ENCODE measurements at places on chromosomes 16 and 17. TPM values are rescaled to one million over a fixed set of nuclear protein-coding genes. Genes with fewer than 3 reads are reported as not detected.
A peak's percentile ranks its signal among the peaks of the same experiment; 100 is the strongest.

KRTAP9-7 gene
- total RNA-seq = not detected

TPSG1 gene
- total RNA-seq = 1.1 TPM

OR3A3 gene
- not detected for total RNA-seq

SRCIN1 gene
- not detected for total RNA-seq

ARHGAP27 gene
- 0.46 TPM for total RNA-seq

NPIPA8 gene
- total RNA-seq = 2.1 TPM

HBZ gene
- total RNA-seq = not detected

DNA sequence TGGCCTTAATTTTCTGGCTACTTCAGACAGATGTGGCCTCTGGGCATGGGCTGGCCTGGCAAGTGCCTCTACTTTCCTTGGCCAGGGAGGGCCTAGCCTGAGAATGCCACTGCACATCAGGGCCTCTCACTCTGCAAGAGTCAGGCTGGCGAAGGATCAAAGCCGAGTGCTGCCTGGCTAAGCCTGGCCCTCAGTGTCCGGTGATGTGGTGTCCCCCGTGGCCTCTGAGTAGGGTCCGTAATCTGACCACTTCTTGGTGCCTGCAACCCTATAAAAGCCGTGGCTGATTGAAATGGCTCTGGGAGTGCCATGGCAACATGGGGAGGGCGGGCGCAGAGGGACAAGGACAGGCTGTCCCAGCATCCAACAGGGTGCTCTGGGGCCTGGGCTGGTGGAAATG lies 30.2 kb downstream of the TBX4 start:
- DNase-seq = no peak

DNA sequence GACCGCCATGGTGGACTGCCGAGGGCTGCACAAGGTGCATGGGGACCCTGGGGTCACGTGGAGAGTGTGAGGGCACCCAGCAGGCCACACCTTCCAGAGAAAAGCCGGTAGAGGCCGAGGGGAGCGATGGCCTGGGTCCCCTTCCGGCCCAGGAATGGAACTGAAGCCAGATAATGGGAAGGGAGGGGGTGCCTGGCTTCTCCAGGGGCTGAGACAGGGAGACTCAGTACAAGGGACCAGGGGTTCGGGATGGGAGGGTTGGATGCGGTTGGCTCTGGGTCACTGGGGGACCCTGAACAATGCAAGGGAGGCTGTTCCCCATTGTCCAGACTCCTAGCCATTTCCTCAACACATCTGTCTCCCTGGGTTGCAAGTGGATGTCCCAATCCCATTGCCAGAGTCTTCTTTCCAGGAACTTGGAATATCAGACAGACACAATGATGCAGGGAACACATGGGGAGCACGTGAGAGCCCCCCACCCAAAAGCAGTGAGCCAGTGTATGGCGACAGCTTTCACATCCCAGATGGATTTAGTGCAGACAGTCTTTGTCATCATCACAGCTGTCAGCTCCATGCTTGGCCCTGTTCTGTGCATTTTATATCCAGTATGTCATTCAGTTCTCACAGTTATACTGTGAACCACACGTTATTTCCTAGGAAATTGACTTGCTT lies 23.6 kb upstream of the DNAI2 start:
- no peak for DNase-seq

- no peak for DNase-seq
These were observed 6.0 kb downstream of the RSPRY1 start for GRCh38 chr16:57192146-57192545.

- DNase-seq = no peak
These were observed 537 bp downstream of the GOSR1 start for GRCh38 chr17:30477774-30478115.

GRCh38 chr16:83541231-83541630 lies 266.5 kb upstream of the HSBP1 start:
- no peak for DNase-seq

GRCh38 chr17:59361386-59361785 lies 29.9 kb downstream of the YPEL2 start:
- peak; percentile 72 for DNase-seq

DNA sequence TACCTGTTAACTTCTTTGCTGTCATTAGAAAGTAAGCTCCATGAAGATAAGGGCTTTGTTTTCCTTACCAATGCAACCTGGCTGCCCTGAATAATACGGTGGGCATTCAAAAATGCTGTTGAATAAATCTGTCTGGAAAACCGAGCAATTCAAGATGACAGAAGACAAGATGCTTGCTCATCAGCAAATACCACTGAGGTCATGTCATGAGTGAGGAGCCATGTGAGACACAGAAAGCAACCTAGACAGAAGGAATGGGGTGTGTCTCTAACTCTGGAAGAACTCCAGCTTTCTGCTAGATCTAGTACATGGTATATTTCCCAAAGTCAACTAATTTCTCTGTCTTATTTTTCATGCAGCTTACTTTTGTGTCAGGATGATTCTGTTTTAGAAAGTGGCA lies 64.2 kb downstream of the STH start:
- DNase-seq = no peak

- DNase-seq = no peak
These were observed 432.7 kb upstream of the ASIC2 start for GRCh38 chr17:33725675-33726271.

DNA sequence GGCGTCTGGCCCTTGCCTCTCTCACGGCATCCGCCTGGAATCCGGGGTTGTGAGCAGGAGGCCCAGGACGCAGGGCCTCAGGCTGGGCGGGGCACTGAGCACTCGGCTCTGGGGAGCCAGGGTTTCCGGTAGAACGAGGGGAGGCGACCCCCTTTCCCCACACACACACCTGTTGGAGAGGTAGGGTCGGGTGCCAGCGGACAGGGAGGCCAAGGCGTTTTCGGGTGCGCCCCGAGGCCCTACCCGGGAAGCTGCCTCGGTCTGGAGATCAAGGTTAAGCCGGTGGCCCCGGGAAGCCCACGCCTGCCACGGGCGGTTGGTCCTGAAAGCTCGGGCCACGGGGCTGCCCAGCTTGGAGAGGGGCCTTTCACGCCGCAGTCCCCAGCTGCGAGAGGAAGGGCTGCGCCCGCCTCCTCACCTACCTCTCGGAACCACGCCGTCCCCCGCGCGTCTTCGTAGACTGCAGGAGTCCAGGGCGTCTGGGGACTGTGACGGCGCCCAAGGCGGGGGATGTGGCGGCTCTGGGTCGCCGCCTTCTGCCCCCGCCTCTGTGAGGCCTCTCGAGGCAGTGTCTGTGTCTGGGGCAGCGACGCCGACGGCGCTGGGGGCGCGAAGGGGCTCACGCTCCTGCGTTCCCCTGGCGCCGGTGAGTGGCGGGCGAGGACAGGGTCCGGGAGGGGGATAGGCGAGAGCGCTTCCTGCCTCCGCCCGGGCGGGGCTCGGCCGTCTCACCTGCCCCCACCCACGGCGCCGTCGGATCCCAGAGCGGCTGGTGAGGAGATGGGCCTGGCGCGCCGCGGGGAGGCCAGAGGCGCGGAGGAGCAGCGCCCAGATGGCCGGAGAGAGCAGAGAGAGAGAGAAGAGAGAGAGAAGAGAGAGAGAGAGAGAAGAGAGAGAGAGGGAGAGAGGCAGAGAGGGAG lies 20.3 kb upstream of the HOXB9 start:
- DNase-seq = no peak

DNA sequence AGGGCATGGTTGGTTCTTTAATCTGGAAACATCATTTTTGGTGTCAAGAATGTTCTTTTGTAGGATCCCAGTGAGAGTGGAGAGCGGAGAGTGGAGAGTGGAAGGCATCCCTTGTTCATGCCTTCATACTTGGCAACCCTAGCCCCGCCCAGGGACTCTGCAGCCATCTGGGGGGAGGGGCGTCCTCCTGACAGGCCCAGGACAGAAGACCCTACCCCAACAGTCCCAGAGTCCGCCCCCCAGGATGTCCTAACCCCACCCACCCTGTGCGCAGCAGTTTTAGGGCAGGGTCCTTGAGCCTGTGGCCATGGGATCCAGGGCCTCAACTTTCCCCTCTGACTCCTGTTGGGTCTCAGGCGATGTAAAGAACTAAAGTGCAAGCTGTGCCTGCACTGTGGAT lies 4.5 kb downstream of the SLC26A11 start:
- DNase-seq = no peak

DNA sequence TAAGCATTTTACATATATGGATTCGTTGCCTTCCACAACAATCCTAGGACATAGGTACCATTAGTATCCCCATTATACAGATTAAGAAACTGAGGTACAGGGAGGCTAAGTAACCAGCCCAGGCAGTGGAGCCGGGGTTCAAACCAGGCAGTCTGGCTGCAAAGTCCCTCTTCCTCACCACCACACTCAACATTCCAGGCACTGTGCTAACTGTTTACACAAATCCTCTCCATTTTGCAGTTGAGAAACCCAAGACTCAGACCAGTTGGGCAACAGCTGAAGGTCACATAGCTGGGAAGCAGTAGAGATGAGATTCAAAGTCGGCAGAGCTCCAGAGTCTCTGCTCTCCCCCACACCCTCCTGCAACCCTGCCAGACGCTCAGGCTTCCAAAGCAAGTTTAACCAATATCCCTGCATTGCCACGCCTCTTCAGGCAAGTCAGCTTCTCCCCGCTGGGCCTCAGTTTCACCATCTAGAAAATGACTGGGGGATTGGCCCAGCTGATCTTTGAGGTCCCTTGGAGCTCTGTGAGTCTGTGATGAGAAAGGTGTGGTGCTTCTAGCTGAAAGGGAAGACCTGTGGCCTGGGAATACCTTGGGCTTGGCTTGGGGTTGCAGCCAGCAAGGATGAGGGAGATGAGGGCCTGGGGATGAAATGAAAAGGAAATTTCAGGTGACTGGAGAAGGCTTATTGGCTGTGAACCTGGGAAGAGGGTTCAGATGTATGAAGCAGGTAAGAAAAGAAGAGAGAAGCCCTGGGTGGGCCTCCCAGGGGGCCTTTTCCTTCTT lies 14.0 kb downstream of the CCR7 start:
- peak; percentile 87 for DNase-seq

DNA sequence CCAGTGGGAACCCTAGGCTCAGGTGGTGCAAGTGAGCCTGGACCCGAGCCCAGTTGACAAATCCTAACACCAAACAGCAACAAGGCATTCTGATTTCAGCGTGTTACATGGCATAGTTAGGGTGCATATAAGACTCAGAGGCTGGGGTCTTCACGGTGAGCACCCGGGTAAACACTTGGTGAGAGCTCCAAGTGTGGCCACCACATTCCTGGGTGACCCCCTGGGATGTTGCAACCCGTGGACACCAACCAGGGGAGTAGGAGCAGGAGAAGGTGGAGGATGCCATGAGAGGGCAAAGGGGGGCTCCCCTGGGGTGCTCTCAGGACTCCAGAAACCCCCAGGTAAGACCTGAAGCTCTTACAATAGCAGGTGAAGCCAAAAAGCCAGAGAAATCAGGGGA lies 69.9 kb upstream of the CDH5 start:
- no peak for DNase-seq

DNA sequence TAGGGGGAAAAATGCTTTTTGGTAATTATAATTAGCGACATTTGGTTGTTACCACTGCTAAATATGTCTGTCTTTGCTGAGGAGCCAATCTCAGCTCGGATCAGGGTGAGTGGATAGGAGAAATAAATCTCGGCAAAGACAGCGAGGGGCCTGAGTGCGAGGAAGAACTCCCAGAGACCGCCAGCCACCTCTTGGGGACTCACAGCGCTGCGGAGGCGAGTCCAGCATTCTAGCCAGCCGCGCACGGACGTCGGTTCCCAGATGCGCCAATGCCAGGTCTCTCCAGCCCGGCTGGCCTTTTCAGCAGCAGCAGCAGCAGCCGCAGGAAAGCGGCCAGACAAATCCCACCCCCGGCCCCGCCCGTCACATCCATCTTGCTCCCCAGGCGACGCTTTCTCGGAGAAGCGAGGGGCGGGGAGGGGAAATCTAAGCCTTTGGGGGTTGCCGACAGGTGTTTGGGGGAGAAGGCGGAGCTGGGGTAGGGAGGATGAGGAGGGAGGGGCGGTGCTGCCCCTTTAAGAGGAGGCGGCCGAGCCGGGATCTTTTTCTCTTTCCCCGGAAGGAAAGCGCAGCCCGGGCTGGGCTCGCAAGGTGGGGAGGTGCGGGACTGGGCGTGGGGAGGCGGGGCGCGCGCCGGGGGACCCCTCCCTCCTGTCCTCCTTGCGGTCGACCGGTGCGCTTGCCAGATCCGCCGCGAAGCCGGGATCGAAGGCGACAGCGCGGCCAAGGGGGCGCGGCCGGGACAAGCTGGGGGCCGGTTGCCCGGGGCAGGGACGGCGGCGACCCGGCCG lies at the start of gene ITGA3:
Gene ITGA3, plus strand, starts transcription at position 685 of the 791 bp plus-strand sequence. CDS start 330 bp downstream, outside the sequence.
- peak; percentile 88 for DNase-seq

GRCh38 chr17:49565948-49566491 lies 9.7 kb upstream of the NXPH3 start:
- DNase-seq = no peak

DNA sequence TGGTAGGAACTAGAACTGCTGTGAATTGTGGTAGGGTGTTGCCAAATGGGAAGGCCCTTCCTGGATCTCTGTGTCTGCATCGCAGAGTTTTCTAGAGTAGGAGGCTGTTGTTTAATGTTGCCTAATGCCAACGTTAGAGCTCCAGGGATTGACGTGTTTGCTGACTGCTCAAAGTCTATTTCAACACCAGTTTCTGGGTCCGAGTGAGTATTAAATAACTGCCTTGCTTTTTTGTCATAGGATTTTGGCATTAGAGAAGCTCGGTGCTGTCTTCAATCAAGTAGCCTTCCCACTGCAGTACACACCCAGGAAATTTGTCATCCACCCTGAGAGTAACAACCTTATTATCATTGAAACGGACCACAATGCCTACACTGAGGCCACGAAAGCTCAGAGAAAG lies 40.0 kb downstream of the SF3B3 start:
- no peak for DNase-seq

- DNase-seq = no peak
These were observed 46.7 kb upstream of the MAP3K14 start for GRCh38 chr17:45363498-45363897.

DNA sequence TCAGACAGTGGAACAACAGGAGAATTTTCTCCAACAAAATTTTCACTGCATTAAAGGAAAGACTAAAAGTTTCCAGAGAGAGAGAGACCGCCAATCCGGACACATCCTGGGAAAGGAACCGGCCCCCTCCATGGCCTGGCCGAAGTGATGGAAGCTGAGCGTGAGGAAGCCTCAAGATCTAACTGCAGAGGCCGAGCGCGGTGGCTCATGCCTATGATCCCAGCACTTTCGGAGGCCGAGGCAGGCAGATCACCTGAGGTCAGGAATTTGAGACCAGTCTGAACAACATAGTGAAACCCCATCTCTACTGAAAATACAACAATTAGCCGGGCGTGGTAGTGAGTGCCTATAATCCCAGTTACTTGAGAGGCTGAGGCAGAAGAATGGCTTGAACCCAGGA lies 3.9 kb downstream of the CTRB2 start:
- DNase-seq = no peak

DNA sequence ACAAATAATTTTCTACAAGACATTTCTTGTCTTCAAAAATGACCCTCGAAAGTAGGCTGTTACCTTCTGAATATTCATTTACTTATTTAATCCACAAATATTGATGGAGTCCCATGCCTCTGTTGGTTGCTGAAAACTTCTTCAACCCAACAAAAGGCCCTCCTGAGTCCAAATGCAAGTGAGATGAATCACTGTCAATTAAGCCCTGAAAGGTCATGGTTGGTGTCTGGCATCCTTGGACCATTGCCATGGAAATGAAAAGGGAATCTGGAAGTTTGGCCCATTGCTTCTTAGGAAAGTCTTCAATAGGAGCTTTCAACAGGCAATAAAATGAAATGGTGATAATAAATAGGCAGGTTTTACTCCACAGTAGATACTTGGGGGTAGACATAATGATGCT lies 364.7 kb upstream of the DYNLRB2 start:
- no peak for DNase-seq

GRCh38 chr17:50832864-50833381 lies 2.5 kb upstream of the WFIKKN2 start:
- no peak for DNase-seq
